SK-N-SH (cell line): ENCODE measurements at places on chromosomes 2 and 18.
A peak's percentile ranks its signal among the peaks of the same experiment; 100 is the strongest.

DNA sequence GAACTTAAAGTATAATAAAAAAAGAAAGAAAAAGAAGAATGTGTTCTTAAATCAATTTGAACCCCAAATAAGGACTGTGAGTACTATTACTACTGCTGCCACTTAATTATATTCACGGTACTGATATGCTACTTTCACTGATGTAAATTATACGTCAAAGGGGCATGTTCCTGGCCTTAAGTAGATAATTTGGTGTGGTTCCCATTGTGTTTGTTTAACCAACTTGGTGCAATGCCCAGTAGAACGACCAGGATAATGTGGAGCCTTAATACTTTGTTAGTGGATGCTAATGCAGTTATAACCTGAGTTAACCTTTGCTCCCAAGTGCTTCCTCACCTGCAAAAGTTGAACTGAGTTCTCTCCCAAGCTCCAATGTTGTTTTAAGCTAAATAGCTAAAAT is 142.0 kb downstream of the NR4A2 start:
- H3K27me3 ChIP-seq: no peaks in the 10 kb centered on the region
- H3K27ac ChIP-seq: no peak overlapping the region
- H3K36me3 ChIP-seq: no peaks in the 10 kb centered on the region
- no peak for DNase-seq
- no peak overlapping the region for H3K4me3 ChIP-seq

DNA sequence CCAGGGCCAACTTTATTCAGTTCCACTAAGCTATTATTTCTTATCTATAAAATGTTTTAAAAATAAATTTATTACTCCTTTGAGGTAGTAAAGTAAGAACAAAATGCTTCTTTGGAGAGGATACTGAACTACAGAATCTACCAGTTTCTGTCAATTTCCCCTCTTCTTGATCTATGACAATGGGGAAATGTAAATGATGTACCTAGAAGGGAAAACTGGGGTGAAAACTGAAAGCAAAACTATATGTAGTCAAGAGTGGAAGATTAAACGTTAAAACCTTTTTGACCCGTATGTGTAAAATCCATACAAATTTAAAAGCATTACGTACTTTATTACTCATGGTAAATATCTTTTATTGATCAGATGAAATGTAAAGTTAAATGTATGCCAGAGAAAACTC is 1287.8 kb upstream of the TMEFF2 start:
- no peak for DNase-seq
- H3K27ac ChIP-seq: no peak overlapping the region
- H3K4me1 ChIP-seq: no peaks in the 10 kb centered on the region
- no peak overlapping the region for H3K4me3 ChIP-seq

DNA sequence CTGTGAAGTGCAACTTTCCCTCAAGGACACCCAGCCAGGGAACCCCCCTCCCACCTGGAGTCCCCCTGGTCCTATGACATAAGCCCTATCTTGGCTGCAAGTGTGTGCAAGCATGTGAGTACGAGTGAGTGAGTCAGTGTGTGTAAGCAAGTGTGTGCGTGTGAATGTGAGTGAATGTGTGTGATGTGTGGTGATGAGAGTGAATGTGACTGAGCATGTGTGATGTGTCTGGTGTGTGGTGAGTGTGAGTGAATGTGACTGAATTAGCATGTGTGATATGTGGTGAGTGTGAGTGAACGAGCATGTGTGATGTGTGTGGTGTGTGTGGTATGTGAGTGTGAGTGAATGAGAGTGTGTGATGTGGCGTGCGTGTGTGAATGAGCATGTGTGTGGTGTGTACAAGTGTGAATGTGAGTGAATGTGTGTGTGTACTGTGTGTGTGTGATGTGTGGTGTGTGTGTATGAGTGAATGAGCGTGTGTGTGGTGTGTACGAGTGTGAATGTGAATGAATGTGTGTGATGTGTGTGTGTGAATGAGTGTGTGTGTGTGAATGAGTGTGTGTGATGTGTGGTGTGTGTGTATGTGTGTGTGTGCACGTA is 68.8 kb upstream of the SMAD7 start:
- H3K4me1 ChIP-seq: peaks cover 11% of the 10 kb centered on the region
- DNase-seq: no peak
- no peaks in the 10 kb centered on the region for H3K36me3 ChIP-seq

DNA sequence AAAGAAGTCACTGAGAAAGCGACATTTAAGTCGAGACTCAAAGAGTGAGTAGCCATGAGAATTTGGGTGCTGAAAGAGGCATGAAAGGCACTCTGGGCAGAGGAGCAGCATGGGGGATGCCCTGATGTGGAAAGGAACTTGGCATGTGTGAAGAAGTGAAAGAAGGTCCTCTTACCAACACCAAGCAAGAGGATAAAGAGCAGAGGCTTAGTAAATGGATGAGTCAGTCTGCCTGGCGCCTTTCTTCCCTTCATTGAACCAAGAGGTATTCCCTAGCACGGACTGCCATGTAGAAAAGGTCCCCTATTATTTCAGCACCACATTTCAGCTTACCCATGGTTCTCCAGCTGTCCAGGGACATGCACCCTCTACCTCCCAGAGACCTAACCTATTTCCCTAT is 221.1 kb upstream of the NRP2 start:
- H3K4me1 ChIP-seq: no peaks in the 10 kb centered on the region
- no peak overlapping the region for H3K27ac ChIP-seq
- H3K4me3 ChIP-seq: no peak overlapping the region
- H3K27me3 ChIP-seq: no peaks in the 10 kb centered on the region
- peaks cover 6% of the 10 kb centered on the region for H3K36me3 ChIP-seq

DNA sequence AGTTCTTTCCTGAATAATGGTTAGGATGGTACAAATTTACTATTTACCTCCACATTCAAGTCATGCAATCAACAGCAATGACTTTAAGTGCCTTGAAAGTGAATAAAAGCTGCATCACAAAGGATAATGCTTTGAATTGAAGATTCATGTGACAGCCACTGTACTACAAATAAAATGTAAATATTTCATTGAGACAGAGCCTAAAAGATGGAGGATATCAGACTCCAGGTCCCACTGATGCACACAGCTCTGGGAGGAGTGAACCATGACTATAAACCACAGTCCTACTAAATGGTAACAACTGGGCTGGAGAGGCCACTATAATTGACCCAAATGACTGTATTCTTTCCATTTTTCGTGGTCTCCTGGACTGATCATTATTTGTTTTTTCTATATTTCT is 576.9 kb downstream of the ADCYAP1 start:
- DNase-seq: no peak
- no peaks in the 10 kb centered on the region for H3K4me1 ChIP-seq
- no peak overlapping the region for H3K27ac ChIP-seq
- H3K27me3 ChIP-seq: no peaks in the 10 kb centered on the region

GRCh38 chr2:47300081-47300480 is 102.9 kb upstream of the MSH2 start:
- H3K36me3 ChIP-seq: no peaks in the 10 kb centered on the region
- no peak overlapping the region for H3K27ac ChIP-seq
- no peaks in the 10 kb centered on the region for H3K27me3 ChIP-seq
- no peak for DNase-seq
- H3K4me1 ChIP-seq: peaks cover 2% of the 10 kb centered on the region
- no peak overlapping the region for H3K4me3 ChIP-seq

DNA sequence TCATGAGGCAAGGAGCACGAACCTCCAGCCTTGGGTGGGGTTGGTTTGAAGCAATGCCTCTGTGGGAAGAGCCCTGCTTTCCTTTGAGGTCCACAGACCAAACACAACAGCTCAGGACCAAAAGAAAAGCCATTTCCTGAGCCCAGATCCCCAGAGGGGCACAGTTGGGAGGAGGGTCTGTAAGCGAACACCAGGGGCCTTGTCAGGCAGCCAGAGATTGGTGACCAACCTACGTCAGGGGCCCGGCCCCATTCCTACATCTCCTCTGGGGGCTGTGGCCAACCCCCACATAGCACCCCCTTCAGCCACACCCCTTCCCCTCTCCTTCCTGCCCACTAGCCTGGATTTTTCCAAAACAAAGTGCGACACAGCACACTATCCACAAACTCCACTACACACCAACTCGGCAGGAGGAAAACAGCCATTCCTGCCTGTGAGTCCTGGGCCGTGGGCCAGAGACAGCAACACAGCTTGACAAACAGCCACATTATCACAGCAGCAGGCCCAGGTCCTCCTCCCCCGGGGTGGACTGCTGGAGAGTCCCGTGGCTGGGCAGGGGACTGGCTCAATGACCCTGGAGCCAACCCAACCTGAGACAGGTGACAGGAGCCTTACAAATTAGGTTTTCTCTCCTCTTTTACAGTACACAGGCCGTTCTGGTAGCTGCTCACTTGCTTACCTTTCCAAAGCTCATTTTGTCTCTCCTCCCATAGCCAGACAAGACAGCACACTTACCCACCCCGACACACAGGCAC is 98.8 kb downstream of the TNS1 start:
- H3K4me1 ChIP-seq: peaks cover 50% of the 10 kb centered on the region; the same call in 1 of the 2 replicates
- H3K27me3 ChIP-seq: no peaks in the 10 kb centered on the region
- H3K36me3 ChIP-seq: peaks cover 19% of the 10 kb centered on the region; the same call in 1 of the 2 replicates
- H3K4me3 ChIP-seq: no peak overlapping the region
- DNase-seq: peak; percentile 76

- H3K27ac ChIP-seq: peak overlapping the region; percentile 77; the same call in 1 of the 2 replicates
- no peak for DNase-seq
- no peaks in the 10 kb centered on the region for H3K27me3 ChIP-seq
- peak overlapping the region; percentile 98 for H3K4me3 ChIP-seq
Measured at GRCh38 chr2:27772804-27773203, 1.3 kb downstream of the MRPL33 start.
